NCI-H524 (cell line): ENCODE measurements at places on chromosomes 3 and 15.
A peak's percentile ranks its signal among the peaks of the same experiment; 100 is the strongest.

- peak; percentile 26 for DNase-seq
These were observed 85.7 kb downstream of the TRIM42 start for GRCh38 chr3:140763532-140763931.

DNA sequence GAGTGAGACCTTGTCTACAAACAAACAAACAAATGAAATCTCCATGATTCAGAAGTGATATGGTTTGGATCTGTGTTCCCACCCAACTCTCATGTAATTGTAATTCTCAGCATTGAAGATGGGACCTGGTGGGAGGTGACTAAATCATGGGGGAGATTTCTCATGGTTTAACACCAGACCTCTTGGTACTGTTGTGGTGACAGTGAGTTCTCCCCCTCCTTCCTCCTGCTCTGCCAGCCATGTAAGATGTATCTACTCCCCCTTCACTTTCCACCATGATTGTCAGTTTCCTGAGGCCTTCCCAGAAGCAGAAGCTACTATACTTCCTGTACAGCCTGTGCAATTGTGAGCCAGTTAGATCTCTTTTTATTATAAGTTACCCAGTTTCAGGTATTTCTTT is 438.4 kb upstream of the THBS1 start:
- no peak for DNase-seq

DNA sequence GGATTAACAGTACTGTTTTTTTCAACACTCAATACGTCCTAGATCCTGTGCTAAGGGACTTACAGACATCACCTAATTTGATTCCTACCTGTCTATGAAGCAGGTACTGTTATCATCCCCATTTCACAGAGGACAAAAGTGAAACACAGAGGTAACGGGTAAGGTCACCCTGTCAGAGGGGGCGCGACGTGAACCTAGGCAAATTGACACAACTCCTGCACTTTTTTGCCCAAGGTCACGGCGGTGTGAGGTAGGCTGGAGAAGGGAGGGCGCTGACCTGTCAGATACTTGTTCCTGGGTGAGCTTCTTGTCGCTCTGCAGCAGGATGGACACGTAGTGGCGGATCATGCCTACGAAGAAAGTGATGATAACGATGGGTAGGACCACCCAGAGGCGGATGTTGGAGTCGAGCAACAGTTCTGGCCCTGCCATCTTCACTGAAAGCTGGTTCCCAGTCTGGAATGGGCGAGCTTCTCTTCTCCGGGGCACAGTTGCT is 363 bp downstream of the EMC3 start:
- DNase-seq, result no peak

GRCh38 chr15:73937726-73938125 is 11.5 kb downstream of the LOXL1 start:
- DNase-seq, result no peak

- no peak for DNase-seq
These were observed 66.1 kb downstream of the GLB1 start for GRCh38 chr3:33030802-33031201.

GRCh38 chr3:9278498-9278897 is 29.1 kb upstream of the SRGAP3 start:
- DNase-seq, result no peak

- no peak for DNase-seq
These were observed 11.0 kb downstream of the LIMD1 start for GRCh38 chr3:45605534-45605933.

GRCh38 chr3:122987231-122987630 is 40.3 kb downstream of the SEMA5B start:
- DNase-seq, result peak; percentile 41

GRCh38 chr15:42707068-42707467 is 29.9 kb downstream of the CDAN1 start:
- DNase-seq, result no peak

- no peak for DNase-seq
These were observed 603.2 kb upstream of the KCNMB2 start for GRCh38 chr3:177932750-177933660.

GRCh38 chr3:32577581-32578556 is 7.2 kb upstream of the DYNC1LI1 start:
- peak; percentile 4 for DNase-seq

- no peak for DNase-seq
These were observed 137.7 kb downstream of the NSMCE3 start for GRCh38 chr15:29131840-29132420.

DNA sequence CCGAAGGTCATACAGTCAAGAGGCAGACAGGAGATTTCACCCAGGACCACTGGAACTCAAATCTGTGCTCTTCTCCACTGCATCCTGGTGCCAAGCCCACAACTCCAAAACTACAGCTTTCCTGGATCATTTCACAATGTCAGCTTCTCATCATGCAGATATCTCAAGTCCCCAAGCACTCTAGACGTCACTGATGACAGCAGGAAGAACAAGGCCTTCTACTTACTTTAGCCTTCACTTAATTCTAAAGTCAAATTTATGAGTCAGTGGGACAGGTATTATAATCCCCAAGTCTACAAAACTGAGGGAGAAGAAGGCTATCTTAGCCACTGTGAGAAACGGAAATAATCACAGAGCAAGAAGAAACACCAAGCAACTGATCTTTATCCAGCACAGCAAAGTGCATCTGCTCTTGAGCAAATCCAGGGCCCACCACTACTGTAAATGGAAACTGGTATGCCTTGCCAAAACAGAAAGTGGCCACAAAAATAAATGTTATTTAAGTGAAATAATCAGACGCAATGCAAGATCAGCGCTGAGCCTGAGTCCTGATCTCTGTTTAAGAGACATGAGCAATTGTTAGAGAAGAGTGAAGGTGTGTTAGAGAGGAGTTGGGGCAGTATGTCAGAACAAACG is 928 bp downstream of the RAD18 start:
- DNase-seq, result no peak

DNA sequence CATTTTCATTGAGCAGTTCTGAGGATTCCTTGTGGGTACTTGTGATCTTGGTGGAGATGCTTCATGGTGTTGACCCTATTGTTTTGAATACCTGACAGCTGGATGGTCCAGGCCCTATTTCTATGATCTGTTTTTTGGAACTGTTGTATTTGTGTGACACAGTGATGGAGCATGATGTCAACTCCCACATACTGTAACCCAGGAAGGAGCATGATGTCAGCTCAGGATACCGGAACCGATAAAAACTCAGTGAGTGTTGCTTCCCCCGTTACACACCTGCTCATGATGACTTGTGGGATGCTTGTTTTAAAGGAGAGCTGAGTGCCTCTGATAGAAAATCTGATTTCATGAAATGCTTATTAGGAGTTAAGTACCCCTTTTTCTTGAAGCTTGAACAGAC is 45.1 kb downstream of the ZBTB38 start:
- no peak for DNase-seq

GRCh38 chr3:157618075-157618760 is 115.0 kb upstream of the VEPH1 start:
- peak; percentile 81 for DNase-seq

DNA sequence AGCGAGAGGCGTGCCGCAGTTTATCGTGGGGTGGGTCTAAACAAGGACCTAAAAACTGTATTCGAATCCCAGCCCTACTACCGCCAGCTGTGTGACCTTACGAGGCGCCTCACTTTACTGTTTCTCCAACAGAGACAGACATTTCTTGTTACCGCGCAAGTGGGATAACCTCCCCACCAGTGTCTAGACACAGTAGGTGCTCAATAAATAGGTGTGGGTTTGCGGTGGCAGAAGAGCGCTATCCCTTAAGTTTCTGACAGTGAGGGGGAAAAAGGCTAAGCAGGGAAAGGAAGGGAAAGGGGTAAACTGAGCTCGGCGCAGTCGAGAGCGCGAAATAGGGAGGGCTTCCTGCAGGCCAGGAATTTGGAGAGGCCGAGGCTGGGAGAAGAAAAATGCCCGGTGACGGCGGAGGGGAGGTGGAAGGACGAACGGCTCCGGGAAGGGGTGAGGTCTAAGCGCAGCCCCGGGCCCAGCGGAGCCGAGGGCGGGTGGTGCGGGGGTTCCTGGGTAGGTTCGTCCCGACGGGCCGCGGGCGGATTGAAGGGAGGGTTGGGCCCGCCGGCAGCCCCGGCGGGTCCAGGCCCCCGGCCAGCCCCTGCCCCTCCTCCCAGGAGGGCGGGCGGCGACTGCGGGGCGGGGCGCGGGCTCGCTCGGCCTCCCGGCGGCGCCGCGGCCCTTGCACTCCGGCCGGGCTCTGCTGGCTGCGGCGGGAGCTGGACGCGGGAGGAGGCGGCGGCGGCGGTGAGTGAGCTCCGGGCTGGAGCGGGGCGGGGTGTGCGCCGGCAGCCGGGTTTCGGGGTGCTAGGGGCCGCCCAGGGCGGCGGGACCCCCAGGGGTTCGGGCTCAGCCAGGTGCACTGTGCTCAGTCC is at the start of gene CGNL1:
CGNL1 (plus strand) TSS at position 679 of the 869 bp plus-strand sequence. CDS start 61,495 bp downstream, outside the sequence.
- no peak for DNase-seq

- DNase-seq, result no peak
These were observed 53.6 kb upstream of the SYN2 start for GRCh38 chr3:11950576-11950975.

DNA sequence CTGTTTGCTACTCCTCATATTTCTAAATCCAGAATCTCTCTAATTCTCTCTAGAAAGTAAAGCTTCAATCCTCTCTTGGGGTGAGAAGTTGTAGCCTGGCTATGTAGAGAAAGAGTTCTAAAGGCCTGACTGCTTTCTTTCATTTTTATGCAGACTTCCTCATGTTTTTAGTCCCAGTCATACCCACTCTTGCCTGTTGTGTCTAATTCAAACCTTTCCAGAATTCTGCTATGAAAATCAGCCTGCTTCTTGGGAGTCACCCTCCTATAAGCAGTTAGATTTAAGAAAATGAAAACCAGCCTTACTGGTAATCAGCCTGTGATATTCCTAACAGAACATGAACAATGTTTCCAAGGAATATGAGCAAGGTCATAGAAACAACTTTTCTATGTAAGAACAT is 14.8 kb upstream of the ZNF639 start:
- DNase-seq, result no peak

DNA sequence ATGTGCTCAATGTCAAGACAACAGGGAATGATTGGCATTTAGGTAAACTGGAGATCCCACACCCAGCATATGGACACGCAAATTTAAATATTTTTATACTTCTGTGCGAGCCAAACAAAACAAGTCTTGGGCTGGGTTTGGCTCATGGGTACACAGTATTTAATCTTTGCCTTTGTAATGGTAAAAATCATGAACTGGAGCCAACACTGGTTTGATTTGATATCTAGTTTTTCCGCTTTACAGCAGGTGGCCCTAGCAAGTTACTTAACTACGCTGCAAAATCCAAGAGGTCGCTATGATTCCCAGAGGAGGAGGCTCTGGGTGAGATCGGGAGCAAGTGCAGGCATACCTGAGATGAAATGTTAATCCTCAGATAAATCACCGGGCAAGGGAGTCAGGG is 207.9 kb upstream of the SATB1 start:
- no peak for DNase-seq
